ENCODE measurements at places on chromosomes 5 and 9.

- no peak for DNase-seq
Measured at GRCh38 chr5:30438785-30439184, 754.7 kb upstream of the CDH6 start.

DNA sequence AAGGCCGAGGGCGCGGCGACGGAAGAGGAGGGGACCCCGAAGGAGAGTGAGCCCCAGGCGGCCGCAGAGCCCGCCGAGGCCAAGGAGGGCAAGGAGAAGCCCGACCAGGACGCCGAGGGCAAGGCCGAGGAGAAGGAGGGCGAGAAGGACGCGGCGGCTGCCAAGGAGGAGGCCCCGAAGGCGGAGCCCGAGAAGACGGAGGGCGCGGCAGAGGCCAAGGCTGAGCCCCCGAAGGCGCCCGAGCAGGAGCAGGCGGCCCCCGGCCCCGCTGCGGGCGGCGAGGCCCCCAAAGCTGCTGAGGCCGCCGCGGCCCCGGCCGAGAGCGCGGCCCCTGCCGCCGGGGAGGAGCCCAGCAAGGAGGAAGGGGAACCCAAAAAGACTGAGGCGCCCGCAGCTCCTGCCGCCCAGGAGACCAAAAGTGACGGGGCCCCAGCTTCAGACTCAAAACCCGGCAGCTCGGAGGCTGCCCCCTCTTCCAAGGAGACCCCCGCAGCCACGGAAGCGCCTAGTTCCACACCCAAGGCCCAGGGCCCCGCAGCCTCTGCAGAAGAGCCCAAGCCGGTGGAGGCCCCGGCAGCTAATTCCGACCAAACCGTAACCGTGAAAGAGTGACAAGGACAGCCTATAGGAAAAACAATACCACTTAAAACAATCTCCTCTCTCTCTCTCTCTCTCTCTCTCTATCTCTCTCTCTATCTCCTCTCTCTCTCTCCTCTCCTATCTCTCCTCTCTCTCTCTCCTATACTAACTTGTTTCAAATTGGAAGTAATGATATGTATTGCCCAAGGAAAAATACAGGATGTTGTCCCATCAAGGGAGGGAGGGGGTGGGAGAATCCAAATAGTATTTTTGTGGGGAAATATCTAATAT, 58.1 kb downstream of the BASP1 start:
- DNase-seq: no peak

DNA sequence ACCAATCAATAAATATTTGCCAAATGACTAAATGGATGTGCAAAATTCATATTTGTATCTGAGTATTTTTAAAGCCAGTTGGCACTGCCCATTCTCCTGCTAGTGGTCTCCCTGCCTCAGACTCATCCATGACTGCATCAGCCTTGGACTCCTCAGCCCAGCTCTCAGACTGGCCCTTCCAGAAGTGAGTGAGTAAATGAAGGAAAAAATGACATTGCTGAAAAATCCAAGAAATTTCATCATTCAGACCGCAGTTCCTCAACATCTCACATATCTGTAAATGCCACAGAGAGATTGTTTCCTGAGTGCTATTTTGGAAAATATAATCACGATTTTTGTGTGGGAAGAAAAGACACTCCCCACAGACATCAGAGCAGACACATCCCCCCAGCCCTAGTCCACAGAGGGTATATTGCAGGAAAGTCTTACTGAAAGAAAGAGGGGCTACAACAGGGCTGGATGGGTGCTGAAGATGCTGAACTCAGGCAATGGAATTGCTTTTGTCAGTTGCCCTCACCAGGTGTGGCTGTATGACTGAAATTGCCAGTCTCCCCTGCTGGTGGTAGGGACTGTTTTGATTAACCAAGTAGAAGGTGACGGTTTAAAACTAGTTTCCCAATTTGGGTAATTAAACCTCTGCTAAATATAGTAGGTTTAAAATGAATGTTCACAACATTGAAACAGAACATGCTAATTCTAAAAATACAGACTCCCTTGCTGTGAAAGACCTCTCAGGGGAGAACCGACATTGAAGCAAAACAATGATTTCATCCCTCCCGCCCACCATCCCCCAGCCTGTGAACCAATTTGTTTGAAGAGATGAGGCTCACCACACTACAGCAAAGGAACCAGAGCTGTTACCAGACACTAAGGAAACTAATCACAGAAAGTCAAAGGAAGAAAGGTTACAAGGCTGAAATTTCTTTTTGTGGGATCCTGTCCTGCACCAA, 158.8 kb downstream of the DEPDC1B start:
- DNase-seq: no peak

GRCh38 chr9:130179331-130179907, 7.2 kb downstream of the NCS1 start:
- no peak for DNase-seq

GRCh38 chr9:75462866-75463265, 374.6 kb downstream of the OSTF1 start:
- DNase-seq: no peak

GRCh38 chr9:17938035-17938655, 359.3 kb downstream of the SH3GL2 start:
- no peak for DNase-seq

- no peak for DNase-seq
Measured at GRCh38 chr5:150582241-150583109, 58.0 kb upstream of the SYNPO start.

- no peak for DNase-seq
Measured at GRCh38 chr5:179332741-179333290, 12.4 kb downstream of the ADAMTS2 start.

- DNase-seq: no peak
Measured at GRCh38 chr5:65563777-65564176, 681 bp downstream of the PPWD1 start.

GRCh38 chr5:116912221-116912620, 337.6 kb upstream of the SEMA6A start:
- DNase-seq: no peak

- DNase-seq: no peak
Measured at GRCh38 chr5:142095651-142096330, 12.8 kb upstream of the NDFIP1 start.
